ENCODE measurements at places on chromosomes 1 and 21. TPM values are rescaled to one million over a fixed set of nuclear protein-coding genes. Genes with fewer than 3 reads are reported as not detected.

UBE2J2 gene
- total RNA-seq: 28.7 TPM

SESN2 gene
- 2.1 TPM for total RNA-seq

SERPINC1 gene
- not detected for total RNA-seq

ECM1 gene
- total RNA-seq: 0.52 TPM

CD46 gene
- 53.8 TPM for total RNA-seq

Data from skeletal muscle tissue (tissue), 5 donors.